ENCODE measurements at places on chromosomes 3 and 15.

DNA sequence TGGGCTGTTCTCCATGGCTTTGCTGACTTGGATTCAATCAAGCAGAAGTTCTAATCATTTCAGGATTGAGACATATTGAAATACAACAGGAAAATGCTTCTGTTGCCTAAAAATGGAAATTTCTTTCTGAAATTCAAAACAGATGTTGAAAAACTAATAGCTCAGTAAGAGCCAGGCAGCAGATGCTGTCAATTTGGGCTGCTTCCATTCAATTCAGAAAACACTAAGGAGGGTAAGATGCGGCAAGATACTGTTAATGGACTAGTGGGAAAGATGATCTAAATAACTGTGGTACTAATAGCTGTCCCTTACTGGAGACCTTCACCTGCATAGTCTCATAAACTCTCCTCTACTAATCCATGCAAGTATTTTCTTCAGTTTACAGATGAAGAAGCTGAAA lies 53.5 kb downstream of the DGKG start:
- no peak for DNase-seq
- H3K36me3 ChIP-seq = no peaks in the 10 kb centered on the region
- no peaks in the 10 kb centered on the region for H3K4me1 ChIP-seq
- H3K27ac ChIP-seq = no peak overlapping the region
- H3K27me3 ChIP-seq = peaks cover 3% of the 10 kb centered on the region

DNA sequence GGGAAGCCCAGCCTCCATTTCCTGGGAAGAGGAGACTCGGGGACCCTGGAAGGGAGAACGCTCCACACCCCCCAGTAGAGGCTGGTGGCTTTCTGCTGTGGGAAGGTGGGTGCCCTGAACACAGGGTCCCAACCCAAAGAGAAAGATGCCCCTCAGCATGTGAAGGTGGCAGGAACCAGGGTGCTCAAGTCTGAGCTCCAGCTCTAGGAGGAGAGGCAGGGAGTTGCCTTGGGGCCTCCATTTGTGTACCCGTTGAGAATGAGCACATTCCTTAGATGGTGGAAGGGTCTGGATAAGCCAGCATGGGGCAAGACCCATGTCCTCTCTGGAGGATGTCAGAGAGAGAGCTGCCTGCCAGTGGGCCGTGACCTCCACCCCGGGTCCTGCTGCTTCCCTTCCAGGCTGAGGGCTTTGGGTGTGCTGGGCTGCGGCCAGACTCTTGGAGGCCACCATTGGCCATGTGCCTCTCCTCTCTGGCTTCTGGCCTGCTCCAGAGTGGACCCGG lies 212.4 kb downstream of the TBC1D2B start:
- no peak overlapping the region for H3K4me3 ChIP-seq
- no peaks in the 10 kb centered on the region for H3K27me3 ChIP-seq
- H3K4me1 ChIP-seq = no peaks in the 10 kb centered on the region
- DNase-seq = no peak
- no peaks in the 10 kb centered on the region for H3K36me3 ChIP-seq

GRCh38 chr3:185335799-185336198 lies 27.1 kb upstream of the MAP3K13 start:
- no peaks in the 10 kb centered on the region for H3K27me3 ChIP-seq
- no peak for DNase-seq
- H3K4me1 ChIP-seq = peaks cover 18% of the 10 kb centered on the region
- H3K36me3 ChIP-seq = no peaks in the 10 kb centered on the region

DNA sequence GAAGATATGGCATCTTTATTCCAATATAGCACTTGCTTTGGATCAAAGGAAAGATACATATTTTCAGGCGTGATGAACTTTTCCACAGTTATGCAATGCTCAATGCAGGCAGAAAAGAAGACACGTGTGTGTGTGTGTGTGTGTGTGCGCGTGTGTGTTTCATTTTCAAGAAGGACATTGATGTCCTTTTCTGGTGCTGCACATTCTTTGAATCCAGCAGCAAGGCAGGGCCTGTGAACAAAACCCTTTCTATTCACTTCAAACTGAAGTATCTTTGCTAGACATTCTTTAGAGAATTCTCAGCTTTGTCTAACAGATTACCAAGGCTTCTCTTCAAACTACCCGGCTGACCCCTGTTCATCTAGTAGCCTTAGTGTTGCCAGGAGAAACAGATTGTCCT lies 124.6 kb downstream of the CD47 start:
- no peak overlapping the region for H3K27ac ChIP-seq
- DNase-seq = no peak
- peaks cover 2% of the 10 kb centered on the region for H3K36me3 ChIP-seq
- H3K4me1 ChIP-seq = peaks cover 5% of the 10 kb centered on the region
- H3K4me3 ChIP-seq = no peak overlapping the region

GRCh38 chr15:94070356-94071295 lies 160.7 kb upstream of the MCTP2 start:
- H3K4me3 ChIP-seq = no peak overlapping the region
- H3K27ac ChIP-seq = no peak overlapping the region
- H3K36me3 ChIP-seq = no peaks in the 10 kb centered on the region
- no peaks in the 10 kb centered on the region for H3K4me1 ChIP-seq
- peaks cover 6% of the 10 kb centered on the region for H3K27me3 ChIP-seq
- DNase-seq = no peak

DNA sequence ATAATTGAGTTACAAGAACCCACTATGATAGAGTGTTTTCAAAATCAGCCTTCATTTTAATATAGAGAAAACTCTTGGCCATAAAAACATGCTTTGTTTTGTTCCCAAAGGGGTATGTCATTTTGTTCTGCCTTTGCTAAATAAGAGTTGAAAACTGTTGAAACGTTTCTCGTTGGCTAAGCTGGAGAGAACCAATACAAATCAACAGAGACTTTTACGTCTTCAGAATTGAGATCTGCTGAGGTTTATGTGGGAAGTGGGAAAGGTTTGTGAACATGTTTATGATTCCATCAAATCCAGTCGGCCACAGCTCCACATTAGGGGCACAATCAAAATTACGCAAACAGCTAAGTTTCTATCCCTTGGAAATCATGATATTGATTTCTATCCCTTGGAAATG lies 102.0 kb downstream of the IGF2BP2 start:
- no peak overlapping the region for H3K27ac ChIP-seq
- H3K36me3 ChIP-seq = no peaks in the 10 kb centered on the region
- no peak overlapping the region for H3K4me3 ChIP-seq
- no peak for DNase-seq
- H3K27me3 ChIP-seq = peaks cover 6% of the 10 kb centered on the region

- H3K27me3 ChIP-seq = peaks cover 37% of the 10 kb centered on the region
- peaks cover 16% of the 10 kb centered on the region for H3K4me1 ChIP-seq
- H3K36me3 ChIP-seq = no peaks in the 10 kb centered on the region
- DNase-seq = no peak
- H3K4me3 ChIP-seq = no peak within 1 kb of the TSS
- no peak within 1 kb of the TSS for H3K27ac ChIP-seq
These were observed at the start of gene FSD2 for GRCh38 chr15:82805994-82806406. Gene FSD2, minus strand, starts transcription at chr15:82806069. Its CDS starts 18,679 bp downstream, at chr15:82787390.

DNA sequence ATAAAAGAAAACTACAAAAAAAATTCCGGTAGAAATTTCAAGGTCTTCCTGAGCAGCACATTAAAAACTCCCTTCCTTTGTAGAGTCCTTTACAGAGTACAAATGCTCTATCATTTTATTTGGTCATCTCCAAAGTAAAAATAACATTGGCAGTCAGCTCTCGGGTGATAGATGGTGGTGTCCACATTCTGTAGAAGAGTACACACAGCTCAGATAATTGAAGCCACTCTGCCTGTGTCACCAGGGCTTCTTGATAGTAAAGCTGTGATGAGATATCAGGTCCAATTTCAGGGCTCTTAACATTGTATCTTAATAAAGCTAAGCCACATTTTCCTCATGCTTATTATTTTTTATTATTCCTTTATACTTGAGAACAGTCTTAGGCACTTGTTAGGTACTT lies 371.6 kb downstream of the TAFA4 start:
- H3K27me3 ChIP-seq = no peaks in the 10 kb centered on the region
- H3K4me3 ChIP-seq = no peak overlapping the region
- no peaks in the 10 kb centered on the region for H3K36me3 ChIP-seq

DNA sequence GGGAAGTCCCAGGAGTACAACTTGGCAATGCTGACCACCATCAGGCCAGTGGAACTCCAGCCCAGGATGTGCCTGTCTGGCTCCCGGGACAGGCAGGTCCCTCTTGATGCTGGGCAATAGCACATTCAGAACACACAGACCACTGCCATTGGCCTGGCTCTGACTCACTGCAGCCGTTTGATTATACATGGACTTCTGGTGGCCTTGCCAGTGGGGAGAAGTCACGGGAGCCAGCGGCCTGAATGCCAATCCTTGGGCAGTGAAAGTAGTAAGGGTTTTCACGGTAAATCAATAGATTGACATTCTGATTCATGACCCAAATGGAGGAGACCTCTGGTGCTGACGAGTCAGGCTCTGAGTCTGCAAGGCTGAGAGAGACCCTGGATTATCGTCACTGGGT lies 12.5 kb upstream of the PROK2 start:
- H3K4me3 ChIP-seq = no peak overlapping the region
- H3K36me3 ChIP-seq = no peaks in the 10 kb centered on the region
- H3K27ac ChIP-seq = no peak overlapping the region
- H3K27me3 ChIP-seq = peaks cover 36% of the 10 kb centered on the region

DNA sequence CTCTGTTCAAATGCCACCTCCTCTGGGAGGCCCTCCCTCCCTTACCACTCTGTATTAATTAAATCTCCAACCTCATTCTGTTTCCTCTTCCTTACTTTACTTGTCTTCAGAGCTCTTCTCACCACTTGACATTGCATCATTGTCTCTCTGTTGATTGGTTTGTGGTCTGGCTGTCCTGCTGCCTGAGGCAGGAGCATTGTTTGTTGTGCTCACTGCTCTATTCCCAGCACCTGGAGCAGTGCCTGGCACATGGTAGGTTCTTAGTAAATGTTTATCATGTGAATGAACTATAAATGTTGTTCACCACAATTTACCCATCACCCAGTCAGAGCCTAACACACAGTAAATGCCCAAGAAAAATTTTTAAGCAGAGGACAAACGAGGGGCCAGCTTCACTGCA lies 6.7 kb upstream of the BFSP2 start:
- H3K4me3 ChIP-seq = no peak overlapping the region
- H3K4me1 ChIP-seq = no peaks in the 10 kb centered on the region
- no peak for DNase-seq
- no peak overlapping the region for H3K27ac ChIP-seq

GRCh38 chr15:53525894-53526293 lies 233.6 kb downstream of the WDR72 start:
- DNase-seq = no peak
- no peaks in the 10 kb centered on the region for H3K4me1 ChIP-seq
- H3K36me3 ChIP-seq = no peaks in the 10 kb centered on the region
- no peak overlapping the region for H3K27ac ChIP-seq
- no peak overlapping the region for H3K4me3 ChIP-seq
- no peaks in the 10 kb centered on the region for H3K27me3 ChIP-seq

- peaks cover 3% of the 10 kb centered on the region for H3K27me3 ChIP-seq
- H3K4me1 ChIP-seq = no peaks in the 10 kb centered on the region
- no peaks in the 10 kb centered on the region for H3K36me3 ChIP-seq
These were observed 23.9 kb upstream of the OR5H6 start for GRCh38 chr3:98240131-98240530.

DNA sequence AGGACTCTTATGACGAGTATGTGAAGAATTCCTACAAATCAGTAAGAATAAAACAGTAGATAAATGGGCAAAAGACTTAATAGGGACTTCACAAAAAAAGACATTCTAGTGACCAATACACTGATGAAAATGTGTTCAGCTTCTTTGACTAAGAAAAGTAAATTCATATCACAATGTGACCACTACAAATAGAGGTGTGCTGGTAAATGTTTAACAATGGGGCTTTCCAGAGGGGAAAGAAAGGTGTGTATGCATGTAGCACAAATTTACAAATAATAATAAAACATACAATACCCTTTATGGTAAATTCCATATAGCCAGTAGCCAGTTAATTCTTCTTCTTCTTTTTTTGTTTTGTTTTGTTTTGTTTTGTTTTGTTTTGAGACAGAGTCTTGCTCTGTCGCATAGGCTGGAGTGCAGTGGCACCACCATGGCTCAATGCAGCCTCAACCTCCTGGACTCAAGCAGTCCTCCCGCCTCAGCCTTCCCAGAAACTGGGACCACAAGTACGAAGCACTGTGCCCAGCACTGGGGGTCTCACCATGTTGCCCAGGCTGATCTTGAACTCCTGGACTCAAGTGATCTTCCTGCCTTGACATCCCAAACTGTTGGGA lies 17.5 kb upstream of the NMD3 start:
- H3K4me1 ChIP-seq = no peaks in the 10 kb centered on the region
- H3K27me3 ChIP-seq = peaks cover 4% of the 10 kb centered on the region
- H3K36me3 ChIP-seq = no peaks in the 10 kb centered on the region
- H3K27ac ChIP-seq = no peak overlapping the region
- no peak overlapping the region for H3K4me3 ChIP-seq

- H3K4me3 ChIP-seq = no peak overlapping the region
- H3K27me3 ChIP-seq = no peaks in the 10 kb centered on the region
- peaks cover 72% of the 10 kb centered on the region for H3K36me3 ChIP-seq
- H3K4me1 ChIP-seq = peaks cover 51% of the 10 kb centered on the region
- no peak for DNase-seq
- no peak overlapping the region for H3K27ac ChIP-seq
These were observed 197.1 kb upstream of the BHLHE40 start for GRCh38 chr3:4782095-4782494.

DNA sequence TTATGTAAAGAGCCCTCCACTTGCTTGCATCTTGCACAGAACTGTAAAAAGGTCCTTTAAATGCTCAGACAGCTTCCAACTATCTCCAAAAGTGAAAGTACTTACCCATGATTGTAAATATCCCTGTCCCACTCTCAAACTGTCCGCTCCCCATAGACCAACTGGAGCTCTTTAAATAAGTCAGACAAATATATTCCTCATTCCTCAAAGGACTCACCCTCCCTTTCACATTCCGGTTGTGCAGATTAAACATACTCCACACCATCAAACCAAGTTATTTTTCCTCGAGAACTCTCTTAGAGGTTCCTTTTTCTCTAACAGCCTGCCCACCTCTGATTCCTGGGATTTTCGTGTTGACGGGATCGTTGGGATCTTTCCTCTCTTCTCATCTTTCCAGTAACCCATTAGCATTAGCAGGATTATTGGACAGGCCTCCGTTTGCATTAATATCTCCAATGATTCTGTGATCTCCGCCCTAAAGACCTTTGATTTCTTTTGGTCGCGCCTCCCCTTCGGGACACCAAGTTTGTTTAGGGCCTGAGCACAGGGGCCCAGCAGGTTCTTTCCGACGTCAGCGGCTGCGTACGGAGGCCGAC lies 763 bp downstream of the GOLGB1 start:
- no peaks in the 10 kb centered on the region for H3K36me3 ChIP-seq
- peaks cover 5% of the 10 kb centered on the region for H3K4me1 ChIP-seq
- no peak overlapping the region for H3K4me3 ChIP-seq
- no peak for DNase-seq
- peaks cover 12% of the 10 kb centered on the region for H3K27me3 ChIP-seq
- no peak overlapping the region for H3K27ac ChIP-seq

Measured in activated T-helper 1 cell treated with anti-CD3 and anti-CD28 coated beads, Interleukin-12 subunit alpha, Interleukin-12 subunit beta, Interleukin-2, Interleukin-4 antibody, amounts not matched to agents 30 ng/mL and 10 ng/mL and 1 ng/mL, durations not matched to agents 14 hours and 24 hours and 36 hours (primary cell).